NCI-H1694 (cell line): ENCODE measurements at places on chromosomes 3 and 15.

GRCh38 chr3:99845331-99845730 is 27.7 kb downstream of the CMSS1 start:
- DNase-seq = no peak

DNA sequence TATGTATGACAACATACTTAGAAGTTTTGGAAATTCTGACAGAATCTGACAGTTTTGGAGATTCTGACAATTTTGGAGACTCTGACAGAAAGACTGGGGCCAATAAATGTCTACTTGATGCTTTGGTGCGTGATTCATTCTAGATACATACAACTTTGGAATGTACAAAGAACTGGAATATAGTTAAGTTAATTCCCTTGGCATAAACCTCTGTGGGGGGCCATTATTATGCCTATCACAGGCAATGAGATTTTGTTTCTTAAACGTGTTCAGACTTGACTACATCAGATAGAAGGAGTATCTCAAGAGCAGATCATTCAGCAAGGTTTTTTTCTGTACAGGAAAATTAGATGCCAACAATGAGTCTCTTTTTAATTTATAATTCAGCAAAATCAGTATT is 617.6 kb upstream of the ZNF717 start:
- no peak for DNase-seq

DNA sequence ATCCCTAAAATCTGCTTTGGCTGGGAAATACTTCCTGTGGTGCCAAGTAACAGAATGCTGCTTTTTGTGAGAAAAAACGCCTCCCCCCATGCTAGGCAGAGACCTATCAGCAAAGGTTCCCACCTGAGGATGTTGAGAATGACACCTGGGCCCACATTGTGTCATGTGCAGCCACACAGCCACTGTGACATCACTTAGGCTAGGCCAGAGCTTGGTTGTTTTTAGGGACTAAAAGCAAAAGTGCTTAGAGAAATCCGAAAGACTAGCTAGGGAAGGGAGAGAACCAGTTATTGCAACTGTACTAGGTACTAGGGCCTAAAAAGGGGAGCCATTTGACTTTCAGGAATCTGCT is 6.2 kb downstream of the ZDHHC3 start:
- DNase-seq = no peak

- DNase-seq = no peak
These were observed 3.3 kb upstream of the AQP9 start for GRCh38 chr15:58134886-58135285.
